ENCODE measurements at places on chromosomes 13 and 19. TPM values are rescaled to one million over a fixed set of nuclear protein-coding genes. Genes with fewer than 3 reads are reported as not detected.

ZNF568 gene
- not detected for total RNA-seq

RGL3 gene
- total RNA-seq: 0.22 TPM

CBY2 gene
- not detected for total RNA-seq

DNA sequence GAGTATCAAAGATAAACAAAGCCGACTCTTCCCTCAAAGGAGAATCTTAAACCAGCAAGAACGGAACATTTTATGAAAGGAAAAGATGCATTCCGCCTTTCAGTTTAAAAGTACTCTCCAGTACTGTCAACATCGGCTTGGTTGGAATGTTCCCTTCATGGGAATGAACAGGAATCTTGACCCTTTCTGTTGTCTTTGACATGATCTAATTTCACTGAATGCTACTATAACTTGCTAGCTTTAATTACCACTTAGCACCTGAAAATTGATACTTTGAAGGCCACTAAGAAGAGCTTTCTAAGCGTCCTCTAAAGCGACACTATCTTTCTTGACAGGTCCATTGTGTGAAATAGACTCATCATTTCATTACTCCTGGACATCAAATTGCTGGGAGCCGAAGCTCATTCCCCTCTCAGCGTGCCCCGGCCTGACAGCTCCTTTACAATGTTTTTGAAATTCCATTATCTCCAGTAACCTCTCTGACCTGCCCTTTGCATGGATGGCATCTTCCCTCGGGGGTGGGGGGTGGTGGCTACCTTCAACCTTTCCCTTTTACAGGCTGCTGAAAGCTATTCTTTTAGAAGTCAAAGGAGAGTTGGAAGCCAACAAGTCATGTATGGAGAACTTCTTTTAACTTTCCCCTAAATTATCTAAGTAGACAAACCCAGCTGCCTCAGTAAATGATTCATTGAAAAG, 67.9 kb downstream of the EFNB2 start:
- peaks cover 34% of the 10 kb centered on the region for H3K4me1 ChIP-seq
- H3K27ac ChIP-seq: no peak overlapping the region
- H3K36me3 ChIP-seq: no peaks in the 10 kb centered on the region
